Hematopoietic multipotent progenitor cell treated with erythropoietin and hydrocortisone succinate and interleukin-3 and kit ligand, for 8 days (in vitro differentiated cells): ENCODE measurements at places on chromosomes 2 and 18.
A peak's percentile ranks its signal among the peaks of the same experiment; 100 is the strongest.

- DNase-seq: no peak
Observed at GRCh38 chr2:235836491-235836911, 331.7 kb downstream of the GBX2 start.

GRCh38 chr2:98332989-98333388 is 13.3 kb upstream of the CNGA3 start:
- DNase-seq: no peak

- DNase-seq: no peak
Observed at GRCh38 chr18:52070291-52070756, 269.7 kb upstream of the DCC start.

GRCh38 chr2:197215748-197216360 is 94.7 kb downstream of the ANKRD44 start:
- no peak for DNase-seq

DNA sequence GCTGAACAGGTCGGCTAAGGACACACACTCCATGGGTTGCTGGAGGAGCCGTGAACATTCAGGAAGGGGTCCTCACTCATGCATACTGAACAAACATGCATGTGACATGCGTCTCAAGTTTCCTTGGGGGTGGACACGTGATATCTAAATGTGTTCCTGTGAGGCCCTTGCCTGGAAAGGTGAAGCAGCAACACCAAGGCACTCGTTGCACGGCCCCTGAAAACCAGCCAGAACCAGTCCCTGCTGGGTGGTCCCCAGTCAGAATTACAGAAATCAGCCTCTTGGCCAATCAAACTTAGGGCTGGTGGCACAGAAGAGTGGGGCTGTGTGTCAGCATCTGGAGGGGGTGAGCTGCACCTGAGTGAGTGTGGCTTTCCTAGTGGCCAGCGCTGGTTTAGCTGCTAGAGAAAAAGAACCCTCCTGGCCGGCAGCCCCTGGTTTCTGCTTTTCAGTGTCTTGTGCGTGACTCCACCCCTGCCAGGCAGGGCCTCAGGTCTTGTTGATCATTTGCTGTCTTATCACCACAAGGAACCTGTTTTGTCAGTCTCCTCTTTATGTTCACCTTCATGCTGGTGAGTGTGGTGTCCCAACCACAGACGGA is 3.2 kb upstream of the AQP12B start:
- no peak for DNase-seq

GRCh38 chr2:211881449-211881848 is 657.2 kb downstream of the ERBB4 start:
- no peak for DNase-seq

- no peak for DNase-seq
Observed at GRCh38 chr2:720842-721241, 43.6 kb upstream of the TMEM18 start.

- no peak for DNase-seq
Observed at GRCh38 chr18:76925501-76925900, 103.1 kb downstream of the ZNF236 start.

DNA sequence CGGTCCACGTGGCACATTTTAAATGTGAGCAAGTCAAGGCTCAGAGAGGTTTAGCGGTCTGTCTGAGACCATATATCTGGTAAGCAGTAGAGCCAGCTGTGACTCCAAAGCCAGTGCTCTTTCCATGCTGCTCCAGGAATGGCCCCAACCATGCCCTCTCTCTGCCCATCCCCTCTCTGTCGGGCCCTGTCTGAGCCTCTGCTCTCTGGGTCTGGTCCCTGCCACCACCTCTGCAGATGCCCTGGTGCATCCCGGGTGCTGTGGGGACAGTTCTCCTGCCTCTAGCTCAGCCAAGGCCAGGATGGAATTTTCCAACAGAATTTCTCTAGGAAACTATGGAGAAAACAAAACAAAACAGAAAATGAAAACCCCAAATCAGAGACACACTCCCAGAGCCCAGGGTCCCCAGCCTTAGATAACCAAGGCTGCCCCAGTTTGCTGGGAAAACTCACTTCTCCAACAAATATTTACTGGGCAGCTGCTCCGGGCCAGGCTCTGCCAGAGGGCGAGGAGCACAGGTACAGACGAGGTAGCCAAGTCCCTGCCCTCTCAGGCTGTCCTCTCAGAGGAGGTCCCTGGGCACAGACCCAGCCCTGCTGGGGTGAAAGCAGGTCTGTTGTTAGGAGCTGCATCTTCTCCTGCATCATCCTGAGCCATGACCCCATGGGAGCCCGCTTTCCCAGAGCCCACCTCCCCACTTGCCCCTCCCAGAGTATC is 9.2 kb downstream of the ADRA2B start:
- no peak for DNase-seq

DNA sequence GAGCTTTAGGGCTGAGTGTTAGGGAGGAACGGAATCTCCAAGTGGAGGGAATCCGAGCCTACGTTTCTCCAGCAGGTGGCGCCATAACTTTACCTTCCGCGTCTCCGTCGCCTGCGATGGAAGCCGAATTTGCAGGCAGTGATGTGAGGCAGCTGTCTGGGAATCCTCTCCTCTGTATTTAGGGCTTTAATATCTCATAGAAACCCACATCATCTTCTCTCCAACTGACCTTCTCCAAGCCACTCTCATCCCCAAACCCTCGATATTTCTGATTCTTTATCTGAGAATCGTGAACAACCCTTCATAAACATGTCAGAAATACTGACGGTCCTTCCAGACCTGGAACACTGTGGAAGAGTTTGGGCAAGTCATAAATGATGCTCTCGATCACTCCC is 27.5 kb downstream of the SIX2 start:
- DNase-seq: peak; percentile 60

DNA sequence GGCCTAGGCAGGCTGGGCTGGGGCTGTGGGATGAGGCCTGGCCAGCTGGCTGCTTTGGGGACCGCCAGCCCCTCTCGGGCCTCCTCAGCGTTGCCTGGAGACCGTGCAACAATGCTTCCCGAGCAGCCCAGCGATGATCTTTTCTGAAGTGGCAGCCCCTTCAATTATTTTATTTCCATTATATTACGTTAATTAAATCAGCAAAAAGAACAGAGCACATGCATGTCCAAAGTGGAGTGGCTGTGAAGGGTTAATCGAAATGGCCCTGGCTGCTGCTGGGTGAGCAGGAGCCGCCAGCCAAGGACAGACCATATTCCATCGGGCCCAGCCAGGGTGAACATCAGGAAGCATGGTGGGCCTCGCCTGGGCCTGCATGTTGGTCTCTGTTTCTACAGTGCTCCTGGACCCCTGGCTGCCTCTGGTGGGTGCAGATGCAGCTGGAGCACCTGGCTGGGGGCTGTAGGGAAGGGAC is 245.5 kb downstream of the MYCN start:
- DNase-seq: no peak

DNA sequence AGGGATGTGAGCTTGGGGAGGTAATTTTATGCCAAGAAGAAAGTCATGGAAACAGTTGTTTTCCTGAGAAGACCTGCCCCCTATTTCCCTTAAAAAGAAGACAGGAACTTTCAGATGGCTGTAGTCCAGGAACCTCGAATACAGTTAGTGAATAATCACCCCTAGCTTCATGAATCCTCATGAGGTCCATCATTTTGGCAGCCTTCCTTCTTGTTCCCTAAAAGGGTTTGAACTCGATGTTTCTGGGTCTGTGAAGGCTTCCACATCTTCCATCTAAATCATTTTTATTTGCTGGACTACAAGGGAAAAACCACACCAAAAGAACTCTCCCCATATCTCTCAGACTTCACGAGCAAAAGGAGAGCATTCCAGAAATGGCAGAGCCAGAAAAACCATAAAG is 290.8 kb downstream of the SLC4A3 start:
- no peak for DNase-seq

DNA sequence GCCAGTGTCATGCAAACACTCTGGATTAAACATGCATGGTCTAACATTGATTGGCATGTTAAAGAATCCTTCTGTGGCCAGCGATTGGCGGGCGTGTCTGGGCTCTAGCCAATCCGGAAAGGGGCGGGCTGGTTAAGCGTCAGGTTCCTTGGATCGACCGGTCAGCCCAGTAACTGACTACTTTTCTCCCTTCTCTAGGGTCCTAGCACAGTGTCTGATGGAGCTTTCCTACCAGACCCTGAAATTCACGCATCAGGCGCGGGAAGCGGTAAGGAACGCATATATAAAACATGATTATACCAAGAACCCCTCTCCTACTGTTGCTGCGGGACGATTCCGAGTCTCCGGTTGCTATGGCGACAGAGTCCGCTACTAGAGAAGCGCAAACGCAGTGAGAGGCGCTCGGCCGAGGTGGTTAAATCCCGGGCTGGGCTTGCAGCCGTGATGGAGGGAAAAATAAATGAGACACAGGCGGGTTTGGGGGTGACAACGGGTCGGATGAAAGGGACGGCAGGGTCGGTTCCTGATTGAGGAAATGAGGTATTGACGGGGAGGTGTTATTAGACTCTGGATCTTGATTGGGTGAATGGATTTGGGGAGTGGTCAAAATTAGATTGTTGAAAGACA is 29.4 kb downstream of the KATNAL2 start:
- peak; percentile 77 for DNase-seq

DNA sequence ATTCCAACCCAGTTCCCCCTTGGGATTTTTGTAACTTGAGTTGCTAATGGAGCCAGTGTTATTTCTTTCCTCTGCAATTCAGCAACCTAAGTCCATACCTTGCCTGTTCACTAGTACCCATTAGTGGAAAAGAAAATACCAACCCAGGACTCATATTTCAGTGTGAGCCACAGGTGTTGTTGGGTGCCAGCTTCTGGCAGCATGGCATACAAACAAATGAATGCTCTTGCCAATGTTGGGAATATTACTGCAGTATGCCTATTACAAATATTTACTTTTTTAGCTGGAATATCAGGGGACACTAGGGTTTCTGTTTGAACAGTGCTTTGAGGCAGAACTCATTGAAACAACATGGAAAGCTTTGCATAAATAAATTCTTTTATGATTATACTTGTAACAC is 130.2 kb downstream of the NCKAP5 start:
- no peak for DNase-seq

- no peak for DNase-seq
Observed at GRCh38 chr2:226831266-226831665, 4.6 kb upstream of the RHBDD1 start.

- DNase-seq: peak; percentile 89
Observed at GRCh38 chr18:45974088-45974536, 7.0 kb upstream of the EPG5 start.

DNA sequence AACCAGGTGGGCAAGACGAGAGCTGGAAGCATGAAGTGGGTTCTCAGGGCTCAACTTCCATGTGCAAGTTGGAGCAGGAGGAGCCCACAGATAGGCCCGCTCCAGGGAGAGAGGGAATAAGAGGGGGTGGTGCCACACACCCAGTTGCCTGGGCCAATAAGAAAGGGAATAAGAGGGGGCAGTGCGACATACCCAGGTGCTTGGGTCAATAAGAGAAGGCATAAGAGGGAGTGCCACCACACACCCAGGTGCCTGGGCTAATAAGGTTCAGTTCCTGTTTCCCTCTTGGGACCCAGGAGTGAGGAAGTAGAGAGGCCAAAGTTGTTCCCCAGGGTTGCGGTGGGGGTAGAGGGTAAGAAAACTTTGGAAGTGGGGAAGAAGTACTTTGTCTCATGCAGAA is 127.5 kb downstream of the LAMA3 start:
- DNase-seq: no peak

GRCh38 chr18:8688816-8689215 is 16.5 kb upstream of the MTCL1 start:
- DNase-seq: no peak

DNA sequence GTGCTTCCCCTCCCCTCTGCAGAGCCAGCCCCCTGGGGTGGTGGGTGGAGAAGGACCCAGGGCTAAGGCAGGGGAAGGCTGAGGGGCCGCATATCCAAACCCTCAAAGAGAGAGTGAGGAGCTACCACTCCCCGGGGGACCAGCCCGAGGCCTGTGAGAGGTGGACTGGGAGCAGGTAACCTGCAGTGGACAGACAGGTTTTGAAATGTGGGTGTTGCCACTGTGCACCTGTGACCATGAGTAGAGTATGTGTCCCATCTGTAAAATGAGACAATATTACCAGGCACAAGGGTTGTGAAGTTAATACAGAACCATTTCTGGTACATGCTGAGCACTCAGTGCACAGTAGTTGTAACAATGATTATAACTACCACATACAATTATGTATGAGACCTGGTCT is 51.2 kb upstream of the POMC start:
- DNase-seq: no peak

- DNase-seq: peak; percentile 66
Observed at GRCh38 chr18:2547477-2548087, 23.7 kb downstream of the METTL4 start.

DNA sequence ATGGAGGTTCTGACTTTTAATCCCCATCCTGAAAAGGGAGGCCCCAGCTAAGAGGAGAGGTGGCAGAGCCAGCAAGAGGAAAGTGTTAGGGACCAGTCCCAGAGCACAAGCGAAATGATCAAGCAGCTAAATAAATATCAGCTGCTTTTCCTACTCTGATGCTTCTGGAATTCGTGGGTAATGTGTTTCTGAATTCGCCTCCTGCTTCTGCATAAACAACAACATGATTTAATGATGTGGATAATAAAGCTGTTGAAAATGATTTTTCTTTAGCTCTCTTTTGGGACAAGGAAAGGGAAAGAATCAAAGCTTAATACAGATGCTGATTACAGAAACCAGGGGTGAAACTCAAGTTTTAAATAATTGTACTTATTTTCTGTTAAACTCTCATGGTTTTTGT is 329.7 kb downstream of the PDE11A start:
- DNase-seq: no peak

DNA sequence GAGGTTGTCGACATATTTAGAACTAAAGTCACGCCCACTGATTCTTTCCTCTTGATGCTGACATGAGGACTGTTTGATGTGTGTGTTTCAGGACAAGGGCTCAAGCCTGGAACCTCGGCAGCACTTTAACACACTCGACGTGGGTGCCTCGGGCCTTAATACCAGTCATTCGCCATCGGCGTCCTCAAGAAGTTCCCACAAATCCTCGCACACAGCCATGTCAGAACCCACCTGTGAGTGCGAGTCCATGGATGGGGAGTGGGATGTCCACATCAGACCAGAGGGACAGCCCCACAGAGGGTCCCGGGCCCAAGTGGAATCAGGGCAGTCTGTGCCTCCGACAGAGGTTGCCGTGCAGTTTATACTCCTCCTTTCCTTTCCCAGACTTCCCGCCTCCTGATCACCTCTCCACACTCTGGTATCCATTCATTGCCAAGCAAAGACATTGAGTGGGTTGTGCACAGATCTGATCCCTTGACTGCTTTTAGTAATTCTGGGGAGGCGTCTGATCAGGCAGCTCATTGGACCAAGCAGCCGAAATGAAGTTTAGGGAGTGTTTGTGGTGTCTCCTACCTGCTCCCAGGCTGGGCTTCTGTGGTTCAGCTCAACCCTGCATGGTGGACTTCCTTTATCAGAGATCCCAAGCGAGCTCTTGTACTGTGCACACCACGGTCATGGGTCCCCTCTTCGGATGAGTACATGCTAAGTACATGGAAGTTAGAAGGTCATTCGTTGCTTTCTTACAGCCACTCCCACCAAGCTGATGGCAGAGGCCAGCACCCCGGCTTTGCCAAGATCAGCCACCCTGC is 27.2 kb upstream of the RPL31 start:
- no peak for DNase-seq

DNA sequence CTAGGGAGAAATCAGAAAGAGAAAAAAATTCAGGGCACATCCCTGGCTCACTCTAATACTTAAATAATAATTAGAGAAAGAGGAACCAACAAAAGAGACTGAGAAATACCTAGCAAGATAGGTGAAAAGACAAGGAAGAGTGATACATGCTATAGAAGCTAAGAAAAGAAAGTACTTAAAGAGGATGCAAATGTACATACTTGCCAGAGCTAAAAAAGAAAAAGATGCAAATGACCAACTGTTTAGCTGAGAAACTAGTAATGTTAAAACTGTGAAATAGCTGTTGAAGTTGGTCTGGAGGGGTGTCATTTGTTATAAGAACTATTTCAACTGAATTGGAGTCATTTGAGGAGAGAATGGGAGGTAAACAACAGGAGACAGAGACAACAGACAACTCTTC is 412.2 kb downstream of the SPAG16 start:
- DNase-seq: no peak

- no peak for DNase-seq
Observed at GRCh38 chr2:98123286-98123685, 36.3 kb downstream of the VWA3B start.
